ENCODE measurements at places on chromosomes 6 and 20.

DNA sequence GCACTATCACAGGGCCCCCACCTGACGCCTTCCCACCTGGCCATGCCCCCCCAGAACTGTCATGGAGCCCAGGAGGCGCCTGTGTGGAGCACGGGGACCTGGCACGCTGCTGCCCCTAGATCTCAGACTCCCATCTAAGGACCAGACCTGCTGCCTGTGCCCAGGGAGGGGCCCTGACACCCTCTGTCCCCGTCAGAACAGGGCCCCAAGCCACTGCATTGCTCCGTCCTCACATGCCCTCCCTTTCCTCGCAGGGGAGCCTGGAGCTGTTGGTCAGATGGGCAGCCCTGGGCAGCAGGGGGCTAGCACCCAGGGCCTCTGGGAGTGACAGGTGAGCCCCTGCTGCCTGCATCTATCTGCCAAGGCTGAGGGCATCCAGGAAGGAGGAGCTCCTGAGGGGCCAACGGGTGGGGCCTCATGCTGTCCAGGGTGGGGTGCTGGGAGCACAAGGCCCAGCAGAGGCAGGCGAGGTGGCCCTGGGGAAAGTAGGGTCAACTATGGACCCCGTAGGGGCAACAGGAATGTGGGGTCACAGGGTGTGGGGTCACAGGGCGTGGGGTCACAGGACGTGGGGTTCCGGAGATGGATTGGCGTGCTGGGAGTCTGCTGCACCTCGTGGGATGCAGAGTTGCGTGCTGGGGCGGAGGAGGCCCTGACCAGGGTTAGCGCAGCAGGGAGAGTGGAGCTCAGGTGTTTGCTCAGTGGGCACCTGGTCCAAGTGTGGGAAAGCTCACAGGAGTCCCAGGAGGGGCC is 31.6 kb downstream of the CHRNA4 start:
- DNase-seq: no peak

DNA sequence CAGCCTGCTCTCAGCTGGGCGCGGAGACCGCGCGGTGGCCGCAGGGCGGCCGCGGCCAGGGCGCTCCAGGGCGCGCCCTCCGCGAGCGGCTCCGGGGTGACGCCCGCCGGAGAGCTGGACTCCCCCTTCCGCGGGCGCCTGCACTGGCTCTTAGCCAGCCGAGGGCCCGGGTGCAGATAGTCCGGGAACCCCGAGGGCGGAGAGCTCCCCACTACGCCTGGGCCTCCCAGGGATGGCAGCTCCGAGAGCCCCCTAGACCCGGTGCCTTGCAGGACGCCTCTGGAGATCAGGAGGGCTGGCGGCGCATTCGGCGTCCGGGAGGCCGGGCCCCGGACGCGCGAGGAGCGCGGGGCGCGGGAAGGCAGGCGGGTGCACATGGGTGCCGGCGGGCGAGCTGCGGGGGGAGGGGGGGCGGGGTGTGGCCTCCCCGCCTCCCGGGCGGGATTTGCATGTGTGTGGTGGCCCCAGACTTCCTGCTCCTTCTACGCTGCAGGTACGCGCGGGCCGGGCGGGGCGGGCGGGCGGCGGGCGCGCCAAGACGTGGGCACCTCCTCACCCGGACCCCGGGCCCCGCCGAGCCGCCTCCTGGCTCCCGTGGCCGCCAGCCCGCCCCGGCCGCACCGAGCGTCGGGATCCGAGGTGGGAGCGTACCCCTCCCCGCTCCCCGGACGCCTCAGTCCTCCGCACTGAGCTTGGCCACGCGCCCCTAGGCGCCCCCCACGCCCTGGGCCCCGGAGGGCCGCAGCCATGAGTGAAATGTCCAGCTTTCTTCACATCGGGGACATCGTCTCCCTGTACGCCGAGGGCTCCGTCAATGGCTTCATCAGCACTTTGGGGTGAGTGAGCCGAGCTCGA is at the start of gene ITPR3:
ITPR3 (plus strand) TSS at position 467 of the 855 bp plus-strand sequence; CDS start at position 748, 281 bp downstream.
- peak; percentile 16 for DNase-seq

DNA sequence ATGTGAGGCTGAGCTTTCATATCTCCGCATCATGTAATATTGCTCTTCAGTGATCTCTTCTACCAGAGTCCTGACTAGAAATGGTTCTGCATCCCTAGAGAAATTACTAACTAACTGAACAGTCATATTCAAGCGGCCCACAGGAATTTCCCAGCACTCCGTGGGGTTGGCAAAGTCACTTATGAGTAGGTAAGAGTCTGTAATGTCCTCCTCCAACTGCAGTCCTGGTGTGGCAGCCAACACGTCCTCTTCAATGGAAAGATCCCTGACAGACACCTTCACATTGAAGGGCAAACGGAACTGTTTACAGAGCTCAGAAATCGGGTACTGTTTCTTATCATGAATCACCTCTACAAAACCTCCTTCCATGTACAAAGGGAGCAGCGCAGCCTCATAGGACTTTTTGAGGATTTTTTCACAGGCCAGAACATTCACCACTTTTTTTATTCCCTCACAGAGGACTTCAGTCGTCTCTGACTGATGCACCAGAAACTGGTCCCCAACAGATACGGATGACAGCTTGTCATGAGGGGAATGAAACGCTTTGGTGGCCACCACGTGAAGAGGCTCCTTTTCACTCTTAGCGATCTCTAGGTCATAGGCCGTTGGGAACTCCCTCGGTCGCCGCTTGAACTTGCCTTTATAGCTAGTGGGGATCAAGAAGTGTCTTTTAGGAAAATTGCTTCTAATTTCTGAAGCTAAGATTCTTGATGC is 87.7 kb downstream of the THEMIS start:
- no peak for DNase-seq

- peak; percentile 86 for DNase-seq
Observed at GRCh38 chr6:26205625-26206574, 118.7 kb downstream of the HFE start.

DNA sequence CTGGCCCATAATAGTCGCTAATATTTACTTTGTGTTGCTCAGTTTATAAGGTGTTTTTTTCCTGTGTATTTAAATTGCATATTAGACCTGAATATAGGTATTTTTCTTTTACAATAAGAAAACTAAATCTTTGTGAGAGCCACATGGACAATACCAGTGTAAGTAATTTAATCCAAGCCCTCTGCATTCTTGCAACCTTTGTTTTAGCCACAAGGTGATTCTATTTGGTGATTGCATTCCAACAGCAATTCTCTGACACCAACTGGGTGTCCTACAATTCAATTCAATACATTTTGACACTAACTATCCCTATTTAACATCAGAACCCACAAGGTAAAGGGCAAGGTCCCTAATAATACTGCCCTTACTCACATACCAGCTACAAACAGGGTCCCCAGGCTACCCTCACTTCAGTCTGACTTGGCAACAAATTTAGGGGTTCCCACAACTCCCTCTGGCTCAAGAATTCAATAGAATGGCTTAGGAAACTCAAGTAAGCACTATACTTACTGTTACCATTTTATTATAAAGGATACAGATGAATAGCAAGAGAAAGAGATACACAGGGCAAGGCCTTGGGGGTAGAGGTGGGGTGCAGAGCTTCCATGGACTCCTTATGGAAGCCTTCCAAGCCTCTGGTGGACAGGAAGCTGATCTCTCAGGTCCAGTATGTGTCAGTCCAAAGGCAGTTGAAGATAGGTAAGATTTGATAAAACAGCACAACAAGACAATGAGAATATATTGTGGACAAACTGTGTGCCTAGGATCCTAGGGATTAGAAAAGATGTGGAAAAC is 169.3 kb downstream of the CD83 start:
- no peak for DNase-seq

DNA sequence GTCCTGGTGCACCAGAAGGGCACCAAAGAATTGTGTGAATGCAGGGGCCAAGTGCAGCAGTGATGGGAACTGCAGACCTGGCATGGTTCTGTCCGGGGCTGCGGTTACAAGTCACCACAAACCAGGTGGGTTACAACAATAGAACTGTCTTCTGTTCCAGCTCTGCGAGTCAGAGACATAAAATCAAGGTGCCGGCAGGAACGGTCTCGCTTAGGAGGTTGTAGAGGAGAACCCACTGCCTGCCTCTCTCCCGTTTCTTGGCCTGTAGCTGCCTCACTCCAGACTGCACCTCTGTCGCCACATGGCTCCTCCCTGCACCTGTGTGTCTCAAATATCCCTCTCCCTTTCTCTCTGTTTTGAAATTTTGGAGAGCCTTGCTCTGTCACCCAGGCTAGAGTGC is 143.3 kb downstream of the TAF4 start:
- no peak for DNase-seq

GRCh38 chr20:34871966-34872621 is 562 bp downstream of the GGT7 start:
- DNase-seq: no peak

GRCh38 chr6:110201151-110201884 is 21.1 kb downstream of the CDC40 start:
- no peak for DNase-seq

- DNase-seq: no peak
Observed at GRCh38 chr20:50681359-50682064, 9.8 kb downstream of the RIPOR3 start.

- no peak for DNase-seq
Observed at GRCh38 chr20:46545827-46546138, 4.7 kb downstream of the OCSTAMP start.

DNA sequence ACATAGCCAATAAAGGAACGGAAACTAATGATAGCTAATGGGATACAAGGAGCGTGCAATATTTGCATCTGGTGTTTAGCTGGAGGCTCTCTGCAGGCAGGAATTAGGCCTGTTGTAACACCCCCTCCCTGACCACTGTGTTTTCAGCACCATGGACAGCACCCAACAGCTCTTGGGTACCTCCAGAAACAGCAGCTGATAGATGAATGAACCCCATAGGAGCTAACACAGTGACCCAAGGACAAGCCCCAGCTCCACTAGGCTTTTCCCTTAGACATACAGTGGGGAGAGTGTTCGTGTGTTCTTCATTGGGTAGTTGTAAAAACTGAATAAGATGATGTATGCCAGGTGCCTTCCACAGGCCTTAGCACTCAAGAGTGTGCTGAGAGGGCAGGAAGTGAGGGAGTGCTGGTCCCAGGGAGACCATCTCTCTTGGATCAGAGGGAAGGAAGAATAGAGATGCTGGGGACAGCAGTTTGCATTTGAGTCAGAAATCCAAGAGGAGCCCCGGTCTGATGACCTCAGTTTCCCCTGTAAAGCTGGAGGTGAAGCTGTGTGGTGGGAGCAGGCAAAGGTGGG is 161.3 kb downstream of the PHACTR3 start:
- peak; percentile 21 for DNase-seq

DNA sequence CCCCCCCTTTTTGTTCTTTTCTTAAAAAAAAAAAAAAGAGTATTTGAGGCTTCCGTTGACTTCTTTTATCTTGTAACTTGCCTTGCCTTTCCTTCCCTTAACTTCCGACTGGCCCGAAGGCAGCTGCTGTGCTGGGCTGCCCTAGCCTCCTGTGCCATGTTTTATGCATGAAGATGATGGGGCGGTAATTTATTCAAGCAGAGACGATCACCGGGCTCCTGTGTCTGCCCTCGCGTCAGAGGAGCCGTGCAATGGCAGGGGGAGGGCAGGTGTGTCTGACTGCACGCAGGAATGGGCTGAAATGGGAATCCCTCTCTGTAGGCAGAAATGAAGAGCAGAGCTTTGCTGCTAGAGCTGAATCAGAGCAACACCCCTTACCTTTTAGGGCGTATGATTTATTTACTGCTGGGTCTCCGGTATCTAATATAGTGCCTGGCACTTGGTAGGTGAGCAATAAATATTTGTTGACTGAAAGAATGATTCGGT is 106.3 kb upstream of the RIPOR2 start:
- no peak for DNase-seq

GRCh38 chr6:154509421-154510143 is 903 bp downstream of the CNKSR3 start:
- no peak for DNase-seq

GRCh38 chr20:51800872-51801121 is 1.5 kb downstream of the SALL4 start:
- DNase-seq: peak; percentile 18

DNA sequence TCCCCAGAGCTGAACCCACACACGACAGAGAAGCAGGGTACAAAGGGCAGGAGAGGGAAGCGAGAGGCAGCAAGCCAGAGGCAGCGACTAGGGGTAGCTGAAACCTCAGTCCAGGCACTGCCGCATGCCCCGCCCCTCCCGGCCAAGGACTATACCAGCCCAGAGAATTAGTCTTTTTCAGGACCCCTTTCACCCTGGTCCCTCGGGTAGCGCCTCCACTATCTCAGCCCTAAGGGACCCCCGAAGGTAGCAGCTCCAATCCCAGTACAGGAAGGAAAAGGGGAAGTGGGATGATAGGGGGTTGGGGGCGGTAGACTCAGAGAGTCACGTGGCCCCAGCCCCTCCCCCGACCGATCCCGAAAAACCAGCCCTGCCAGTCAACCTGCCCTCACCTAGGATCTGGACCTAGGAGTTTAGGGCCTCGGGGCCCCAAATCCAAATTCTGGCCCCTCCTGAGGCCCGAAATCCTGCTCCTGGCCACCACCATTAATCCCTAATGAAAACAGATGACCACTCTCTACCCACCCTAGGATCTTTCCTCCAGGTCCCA is 1.3 kb downstream of the RGL2 start:
- no peak for DNase-seq

DNA sequence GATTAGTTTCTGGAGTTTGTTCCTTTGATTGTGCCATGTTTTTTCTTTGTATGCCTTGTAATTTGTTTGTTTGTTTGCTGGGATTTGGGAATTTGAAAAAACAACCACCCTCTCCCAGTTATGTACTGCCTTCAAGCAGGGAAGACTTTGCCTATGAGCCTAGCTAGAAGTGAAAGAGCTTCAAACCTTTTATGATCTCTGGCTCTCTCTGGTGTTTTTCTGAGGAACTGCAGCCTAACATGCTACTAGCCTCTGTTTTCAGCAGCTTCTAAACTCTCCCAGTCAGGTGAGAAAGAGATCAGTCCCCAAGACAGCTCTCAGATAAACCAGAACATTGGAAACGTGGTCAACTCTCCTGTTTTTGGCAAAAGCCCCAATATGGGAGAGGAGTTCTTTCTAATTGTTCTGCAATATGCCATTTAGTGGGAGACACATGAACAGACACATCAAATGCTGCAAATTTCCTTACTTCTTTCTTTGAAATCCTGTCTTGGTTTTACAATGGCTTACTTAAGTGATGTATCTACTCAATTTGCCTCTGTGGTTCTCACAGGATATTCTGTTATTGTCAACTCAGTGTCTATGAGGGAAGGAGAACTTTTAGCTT is 58.9 kb upstream of the SERINC1 start:
- DNase-seq: peak; percentile 54

DNA sequence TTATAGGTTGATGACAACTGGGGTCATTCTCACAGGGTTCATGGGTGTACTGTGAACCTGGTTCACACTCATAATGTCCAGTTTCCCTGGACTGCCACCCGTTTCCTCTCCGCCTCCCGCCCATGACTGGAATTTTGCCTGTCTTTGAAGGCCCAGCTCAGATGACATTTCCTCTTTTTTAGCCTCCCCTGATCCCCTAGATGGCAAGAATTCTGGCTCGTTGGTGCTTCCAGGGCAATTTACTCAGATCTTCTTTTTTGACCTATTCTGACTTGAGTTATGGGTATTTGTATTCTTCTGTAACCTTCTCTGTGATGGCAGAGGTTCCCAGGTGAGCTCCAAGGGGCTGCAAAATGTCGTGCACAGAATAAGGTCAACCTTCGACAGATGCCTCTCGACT is 5.7 kb upstream of the CITED2 start:
- no peak for DNase-seq

GRCh38 chr6:103215847-103216246 is 1643.9 kb downstream of the HACE1 start:
- no peak for DNase-seq

Measured in fibroblast of skin of abdomen (primary cell).